ENCODE measurements at places on chromosomes 13 and 19.

- peak; percentile 65 for DNase-seq
Observed at GRCh38 chr19:12793290-12794195, 2.3 kb downstream of the JUNB start.

GRCh38 chr13:43057653-43058317, 34.4 kb downstream of the DNAJC15 start:
- DNase-seq, result peak; percentile 77

- no peak for DNase-seq
Observed at GRCh38 chr19:46350758-46351159, 3.9 kb downstream of the PPP5C start.

GRCh38 chr19:50666346-50667176, 17.3 kb downstream of the C19orf81 start:
- DNase-seq, result no peak

- no peak for DNase-seq
Observed at GRCh38 chr13:35961461-35962220, 169.5 kb downstream of the DCLK1 start.

DNA sequence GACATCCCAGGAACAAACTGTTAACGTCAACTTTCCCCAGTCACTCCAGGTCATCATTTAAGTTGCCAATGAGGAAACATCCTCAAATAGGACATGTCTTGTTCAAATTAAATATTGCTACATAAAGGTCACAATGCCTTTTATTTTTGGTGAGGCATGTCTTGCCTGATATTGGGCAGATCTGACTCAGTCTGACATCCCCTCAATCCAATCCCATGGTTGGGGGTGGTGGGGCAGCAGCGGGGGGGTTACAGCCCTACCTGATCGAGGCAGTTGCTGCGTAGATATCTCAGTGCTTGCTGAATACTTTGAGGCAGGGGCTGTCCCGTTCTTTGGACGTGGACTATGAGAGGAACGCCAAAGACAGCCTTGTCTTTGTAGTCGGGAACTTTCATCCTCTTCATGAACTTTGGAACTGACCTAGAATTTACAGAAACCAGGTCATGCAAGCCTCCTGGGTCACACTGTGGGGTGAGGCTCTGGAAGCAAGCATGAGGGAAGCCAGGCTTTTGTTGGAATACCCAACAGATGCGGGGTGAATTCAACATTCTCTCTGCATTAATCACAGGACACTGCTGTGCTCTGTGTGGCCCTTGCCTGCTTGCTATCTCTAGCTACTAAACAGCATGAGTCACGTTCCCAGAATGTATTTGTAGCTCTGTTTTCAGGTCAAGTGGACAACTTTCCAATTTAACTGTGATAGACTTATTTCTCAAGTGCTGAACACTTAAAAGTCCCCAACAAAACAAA, 109.8 kb downstream of the KL start:
- no peak for DNase-seq

DNA sequence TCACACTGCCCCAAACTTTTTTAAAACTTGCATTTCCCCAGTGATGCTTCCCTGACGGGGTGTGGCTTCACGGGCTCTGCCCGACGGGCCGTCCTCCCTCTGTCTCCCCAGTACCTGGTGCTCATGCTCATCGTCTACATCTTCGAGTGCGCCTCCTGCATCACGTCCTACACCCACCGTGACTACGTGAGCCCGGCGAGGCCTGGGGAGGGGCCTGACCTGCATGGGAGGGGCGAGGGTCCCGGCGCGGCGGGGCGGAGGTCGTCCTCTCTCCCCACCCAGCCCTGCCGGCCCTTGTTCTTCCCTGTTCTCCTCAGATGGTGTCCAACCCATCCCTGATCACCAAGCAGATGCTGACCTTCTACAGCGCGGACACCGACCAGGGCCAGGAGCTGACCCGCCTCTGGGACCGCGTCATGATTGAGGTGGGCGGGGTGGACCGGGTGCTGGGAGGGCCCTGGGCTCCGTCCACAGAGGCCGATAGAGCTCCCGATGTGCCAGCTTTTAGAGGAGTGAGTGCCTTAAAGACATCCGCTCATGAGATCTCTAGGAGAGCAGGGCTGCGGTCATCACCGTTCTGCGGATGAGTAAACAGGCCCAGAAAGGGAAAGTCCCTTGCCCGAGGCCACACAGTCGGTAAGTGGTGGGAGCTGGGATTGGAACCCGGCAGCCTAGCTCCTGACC, 6.9 kb downstream of the UPK1A start:
- DNase-seq, result peak; percentile 70

DNA sequence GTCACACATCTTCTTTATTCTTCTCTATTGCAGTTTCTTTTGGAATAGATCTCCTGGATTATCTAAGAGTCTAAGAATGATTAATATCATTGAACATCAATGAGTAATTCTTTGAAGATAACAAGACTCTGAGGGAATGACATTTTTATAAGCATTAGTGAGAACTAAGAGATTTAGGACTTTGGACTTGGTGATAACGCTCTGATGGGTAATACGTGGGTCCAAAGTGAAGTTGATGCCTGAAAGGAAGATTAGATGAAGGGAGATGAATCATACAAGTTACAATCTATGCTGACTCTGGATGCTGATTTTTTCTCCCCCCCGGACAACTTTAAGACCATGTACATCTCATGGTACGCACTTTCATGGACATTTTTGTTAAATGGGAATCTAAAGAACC, 364.5 kb downstream of the GPC5 start:
- no peak for DNase-seq

GRCh38 chr13:41052441-41052840, 8.9 kb upstream of the WBP4 start:
- no peak for DNase-seq

GRCh38 chr13:64186071-64186470, 2770.4 kb upstream of the PCDH20 start:
- no peak for DNase-seq

- no peak for DNase-seq
Observed at GRCh38 chr13:45222919-45223318, 22.1 kb upstream of the KCTD4 start.

- DNase-seq, result no peak
Observed at GRCh38 chr13:91072486-91072885, 275.0 kb upstream of the MIR17HG start.

- no peak for DNase-seq
Observed at GRCh38 chr13:21657538-21657937, 13.3 kb upstream of the FGF9 start.

GRCh38 chr19:54332149-54332548, 6.8 kb downstream of the LILRA4 start:
- no peak for DNase-seq

- DNase-seq, result peak; percentile 33
Observed at GRCh38 chr19:44689290-44690130, 9.4 kb upstream of the CEACAM16 start.

- DNase-seq, result no peak
Observed at GRCh38 chr13:38785042-38785441, 98.2 kb downstream of the FREM2 start.

Measured in NCI-H345 (cell line).